Central memory CD4-positive, alpha-beta T cell (primary cell): ENCODE measurements at places on chromosomes 5 and 9.

DNA sequence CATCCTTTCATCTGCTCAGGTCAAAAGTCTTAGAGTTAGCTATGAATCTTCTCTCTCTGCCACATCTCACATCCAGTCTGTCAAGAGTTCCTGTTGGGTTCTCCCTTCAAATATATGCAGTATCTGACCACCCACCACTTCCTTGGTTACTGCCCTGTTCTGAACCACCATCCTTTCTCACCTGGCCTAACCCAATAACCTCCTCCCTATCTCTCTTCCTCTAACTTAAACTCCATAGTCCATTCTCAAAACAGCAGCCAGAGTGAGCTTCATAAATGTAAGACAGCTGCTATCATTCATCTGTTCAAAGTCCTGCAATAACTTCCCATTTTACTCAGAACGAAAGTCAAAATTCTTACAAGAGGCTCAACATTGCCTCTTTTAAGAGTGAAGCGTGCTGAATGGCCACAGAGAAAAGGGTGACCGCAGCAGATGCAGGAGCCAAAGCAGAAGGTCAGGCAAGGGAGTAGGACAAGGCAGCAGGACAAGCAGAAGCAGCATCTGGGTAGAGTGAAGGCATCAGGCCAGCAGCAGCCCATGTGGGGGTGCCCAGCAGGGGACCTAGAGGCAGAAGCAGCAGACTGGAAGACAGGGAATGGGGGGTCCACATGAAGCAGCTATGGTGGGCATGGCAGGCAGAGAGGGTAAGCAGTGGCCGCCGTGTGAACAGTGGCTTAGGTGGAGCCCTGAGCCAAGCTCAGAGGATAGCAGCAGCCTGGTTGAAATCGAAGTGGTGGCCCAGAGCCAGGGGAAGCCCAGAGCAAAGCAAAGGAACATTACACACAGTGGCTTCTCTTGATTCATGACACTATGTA lies 39.3 kb upstream of the CDC42SE2 start:
- peak; percentile 13 for DNase-seq

- no peak for DNase-seq
Measured at GRCh38 chr9:101466863-101467262, 31.3 kb upstream of the ALDOB start.

GRCh38 chr5:158205992-158206391 lies 347.0 kb upstream of the CLINT1 start:
- DNase-seq = no peak

- DNase-seq = no peak
Measured at GRCh38 chr5:120446901-120447300, 17.2 kb upstream of the PRR16 start.

- DNase-seq = no peak
Measured at GRCh38 chr5:140043508-140043872, 391 bp upstream of the NRG2 start.

DNA sequence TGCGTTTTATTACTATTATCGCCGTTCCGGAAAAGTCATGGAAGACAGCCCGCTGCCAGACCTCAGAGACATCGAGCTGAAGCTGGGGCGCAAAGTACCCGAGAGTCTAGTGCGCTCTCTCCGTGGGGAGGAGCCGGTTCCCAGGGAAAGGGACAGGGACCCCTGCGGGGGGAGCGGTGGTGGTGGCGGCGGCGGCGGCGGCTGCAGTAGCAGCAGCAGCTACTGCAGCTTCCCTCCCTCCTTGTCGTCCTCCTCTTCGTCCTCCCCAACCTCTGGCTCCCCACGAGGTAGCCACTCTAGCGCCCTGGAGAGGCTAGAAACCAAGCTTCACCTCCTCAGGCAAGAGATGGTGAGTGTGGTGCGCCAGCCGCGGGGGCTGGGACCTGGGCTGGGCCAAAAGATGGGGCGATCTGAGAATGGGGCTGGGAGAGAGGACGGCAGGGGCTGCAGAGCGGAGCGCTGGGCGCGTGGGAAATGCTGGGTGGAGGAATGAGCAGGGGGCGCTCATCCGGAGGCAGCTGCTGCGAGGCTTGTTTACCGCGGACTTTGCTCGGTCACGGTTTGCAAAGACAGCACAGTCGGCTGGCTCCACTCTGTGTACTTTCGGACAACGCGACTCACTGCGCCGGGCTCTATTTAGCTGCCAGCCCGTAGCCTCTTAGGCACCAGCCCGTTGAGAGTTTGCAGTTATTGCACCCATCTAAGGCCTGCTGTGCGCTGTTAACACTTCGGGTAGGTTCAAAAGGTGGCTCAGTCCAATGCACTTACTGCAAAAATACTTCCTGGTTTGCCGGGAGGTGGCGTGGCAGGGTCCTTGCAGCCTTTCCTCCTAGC lies 1.1 kb downstream of the LURAP1L start:
- no peak for DNase-seq

GRCh38 chr5:165903835-165904234 lies 2387.6 kb upstream of the WWC1 start:
- no peak for DNase-seq

- DNase-seq = no peak
Measured at GRCh38 chr5:28408186-28408585, 1369.8 kb upstream of the CDH9 start.

DNA sequence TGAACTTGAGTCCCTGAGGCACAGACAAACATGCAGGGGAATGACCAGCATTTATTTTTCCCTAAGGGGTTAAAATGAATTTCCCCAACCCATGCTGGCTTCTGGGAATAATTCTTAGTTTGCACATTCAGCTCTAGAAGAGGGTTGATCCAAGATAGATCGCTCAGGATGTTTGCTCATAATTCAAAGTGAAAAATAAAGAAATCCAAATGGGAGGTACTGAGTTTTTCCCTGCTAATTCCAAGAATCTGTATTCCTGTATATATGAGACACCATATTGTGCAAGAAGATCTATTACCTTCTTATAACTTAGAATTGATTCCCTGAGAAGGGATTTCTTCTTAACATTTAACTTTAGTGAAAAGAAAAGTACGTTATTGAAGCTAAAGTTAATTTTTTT lies 96.2 kb downstream of the VCAN start:
- no peak for DNase-seq

- no peak for DNase-seq
Measured at GRCh38 chr5:170053896-170054295, 51.8 kb upstream of the FOXI1 start.

DNA sequence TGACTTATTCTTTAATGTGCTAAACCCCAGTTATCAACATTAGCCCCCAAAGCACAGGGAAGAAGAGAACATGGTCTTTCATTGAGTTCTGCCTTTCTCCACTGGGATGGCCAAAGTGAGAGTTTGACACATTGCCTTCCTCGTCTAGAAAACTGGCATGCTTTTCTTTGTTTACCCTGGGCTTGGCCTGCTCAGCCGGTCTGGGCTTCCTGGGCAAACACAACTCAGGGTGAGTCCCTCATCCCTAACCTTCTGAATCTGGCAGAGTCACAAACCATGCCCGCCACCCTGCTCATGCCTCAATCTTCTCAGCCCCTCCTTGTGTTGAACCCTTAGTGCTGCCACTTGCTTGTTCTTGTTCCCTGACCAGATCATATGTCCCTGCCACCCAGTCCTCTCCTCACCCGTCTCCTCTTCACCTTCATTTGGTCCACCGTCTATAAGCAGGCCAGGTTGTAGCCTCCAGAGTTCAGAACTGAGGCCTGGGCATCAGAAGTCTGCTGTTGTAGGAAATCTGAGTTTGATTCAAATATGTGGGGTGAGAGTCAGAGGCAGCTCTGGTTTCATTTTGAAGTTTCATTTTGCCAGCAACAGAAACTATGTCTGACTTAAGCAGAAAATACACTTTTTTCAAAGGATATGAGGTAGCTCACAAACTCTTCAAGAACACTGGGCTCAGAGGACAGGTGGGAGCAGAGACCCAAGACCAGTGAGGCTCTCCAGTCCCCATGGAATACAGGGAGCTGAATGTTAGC lies 217.6 kb downstream of the NDUFS4 start:
- DNase-seq = no peak

GRCh38 chr5:125176005-125176390 lies 429.6 kb upstream of the ZNF608 start:
- DNase-seq = no peak

- no peak for DNase-seq
Measured at GRCh38 chr5:128825826-128826225, 139.5 kb upstream of the SLC27A6 start.
